ENCODE measurements at places on chromosomes 11 and 22.

GRCh38 chr11:4433856-4434255, 15.2 kb upstream of the OR52K2 start:
- DNase-seq = no peak

DNA sequence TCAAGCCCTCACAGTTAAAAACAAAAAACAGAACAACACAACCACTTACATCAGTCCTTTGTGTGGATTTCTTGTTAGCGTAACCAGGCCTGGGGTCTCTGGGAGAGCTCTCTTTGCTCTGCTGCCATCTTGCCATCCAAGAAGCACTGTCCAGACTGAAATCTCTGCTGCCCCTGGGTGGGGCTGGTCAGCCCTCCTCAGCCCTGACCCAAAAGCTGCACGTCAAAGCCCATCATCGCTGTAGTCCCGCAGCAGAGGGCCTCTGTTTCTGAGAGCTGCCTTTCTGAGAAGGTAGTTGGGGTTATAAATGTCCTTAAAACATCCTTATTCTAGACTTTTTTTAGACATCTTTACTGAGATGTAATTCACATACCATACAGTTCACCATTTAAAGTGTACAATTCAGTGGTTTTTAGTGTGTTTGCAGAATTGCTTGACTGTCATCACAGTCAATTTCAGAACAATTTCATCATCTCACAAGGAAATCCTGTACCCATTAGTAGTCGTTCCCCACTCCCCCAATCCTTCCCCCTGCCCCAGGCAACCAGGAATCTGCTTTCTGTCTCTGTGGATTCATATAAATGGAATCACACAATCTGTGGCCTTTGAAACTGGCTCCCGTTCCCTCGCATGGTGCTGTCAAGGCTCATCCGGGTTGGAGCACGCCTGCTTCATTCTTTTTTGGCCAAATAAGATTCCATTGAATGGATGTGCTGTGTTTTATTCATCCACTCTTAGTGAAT, 94.9 kb downstream of the TBC1D22A start:
- DNase-seq = no peak

DNA sequence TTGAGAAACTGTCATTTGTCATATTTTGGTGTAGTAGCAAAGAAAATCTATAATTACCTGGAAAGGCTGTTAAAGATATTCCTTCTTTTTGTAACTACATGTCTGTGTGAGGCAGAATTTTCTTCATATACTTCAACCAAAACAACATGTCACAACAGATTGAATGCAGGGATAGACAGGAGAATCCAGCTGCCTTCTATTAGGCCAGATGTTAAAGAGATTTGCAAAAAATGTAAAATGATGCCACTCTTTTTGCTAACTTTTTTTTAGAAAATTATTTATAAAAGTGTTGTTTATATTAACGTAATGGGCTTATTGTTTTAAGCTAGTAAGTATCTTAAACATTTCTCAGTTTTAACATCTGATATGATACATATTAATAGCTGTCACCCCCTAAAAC, 12.7 kb downstream of the DGKZ start:
- DNase-seq = no peak

DNA sequence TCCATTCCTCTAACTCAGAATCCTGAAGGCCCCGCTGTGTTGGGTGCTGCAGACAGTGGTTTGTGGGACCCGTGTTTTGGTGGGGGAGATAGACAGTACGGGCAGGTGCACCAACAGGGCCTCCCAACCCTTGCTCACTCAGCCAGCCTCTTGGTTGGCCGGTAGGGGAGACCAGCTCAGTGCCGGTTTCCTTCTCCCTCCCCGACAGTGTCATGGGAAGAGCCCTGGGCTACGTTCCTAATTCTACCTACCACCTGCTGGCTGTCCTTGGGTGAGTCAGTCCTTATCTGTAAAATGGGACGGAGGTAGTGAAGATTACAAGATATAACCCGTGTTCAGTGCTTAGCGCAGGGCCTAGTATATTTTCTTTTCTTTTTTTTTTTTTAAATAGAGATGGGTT, 5.9 kb downstream of the TMEM134 start:
- DNase-seq = no peak

DNA sequence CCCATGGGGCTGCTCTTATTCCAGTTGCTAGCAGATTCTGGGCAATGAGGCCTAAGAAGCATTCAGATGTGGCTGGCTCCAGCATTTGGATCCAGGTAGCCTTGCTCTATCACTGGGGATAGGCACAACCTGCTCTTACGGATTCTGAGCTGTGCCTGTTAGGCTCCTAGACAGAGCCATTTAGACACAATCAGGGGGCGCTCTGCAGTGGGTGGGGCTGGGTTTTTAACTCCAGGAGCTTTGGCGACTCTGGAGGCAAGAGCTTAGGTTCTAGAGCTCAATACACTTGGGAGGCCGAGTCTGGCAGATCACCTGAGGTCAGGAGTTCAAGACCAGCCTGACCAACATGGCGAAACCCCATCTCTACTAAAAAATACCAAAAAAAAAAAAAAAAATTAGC, 32.0 kb downstream of the KCNC1 start:
- no peak for DNase-seq

DNA sequence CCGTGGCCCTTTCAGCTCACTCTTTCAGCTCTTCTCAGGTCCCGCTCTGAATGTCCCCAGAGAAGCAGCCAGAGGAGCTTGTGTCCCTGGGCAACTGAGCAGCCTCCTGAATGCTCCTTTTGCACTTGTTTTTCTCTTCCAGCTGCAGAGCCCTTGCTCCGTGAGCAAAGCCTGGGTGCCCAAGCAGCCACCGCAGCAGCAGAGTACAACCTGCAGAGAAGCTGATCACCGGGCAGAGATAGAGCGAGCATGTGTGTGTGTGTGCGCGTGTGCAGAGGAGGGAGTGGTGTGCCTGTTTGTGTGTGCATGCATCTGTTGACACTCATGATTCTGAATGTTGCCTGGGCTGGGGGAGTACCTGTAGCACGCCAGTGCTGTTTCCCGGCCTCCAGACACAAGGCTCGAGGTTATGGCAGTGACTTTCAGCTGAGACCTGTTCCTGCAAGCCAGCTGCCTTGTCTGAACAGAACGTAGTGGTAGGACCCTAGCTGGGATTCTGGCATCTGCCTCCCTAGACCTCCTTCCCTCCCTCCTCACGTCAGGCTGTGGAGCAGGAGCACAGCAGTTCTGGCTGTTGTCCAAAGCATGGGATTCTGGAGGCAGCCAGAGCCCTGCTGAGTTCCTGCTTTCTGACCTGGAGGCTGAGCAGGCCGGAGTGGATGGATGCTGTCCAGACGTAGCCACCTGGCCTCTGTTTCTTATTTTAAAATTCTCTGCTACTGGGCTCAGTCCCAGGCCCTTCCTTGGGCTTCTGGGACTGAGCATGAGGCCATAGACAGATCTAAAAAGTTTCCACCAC, 4.5 kb upstream of the MAPK8IP1 start:
- DNase-seq = no peak

- no peak for DNase-seq
These were observed 35.4 kb upstream of the CARS1 start for GRCh38 chr11:3092603-3093141.

- DNase-seq = no peak
These were observed 43.1 kb upstream of the CCDC188 start for GRCh38 chr22:20193761-20194494.

DNA sequence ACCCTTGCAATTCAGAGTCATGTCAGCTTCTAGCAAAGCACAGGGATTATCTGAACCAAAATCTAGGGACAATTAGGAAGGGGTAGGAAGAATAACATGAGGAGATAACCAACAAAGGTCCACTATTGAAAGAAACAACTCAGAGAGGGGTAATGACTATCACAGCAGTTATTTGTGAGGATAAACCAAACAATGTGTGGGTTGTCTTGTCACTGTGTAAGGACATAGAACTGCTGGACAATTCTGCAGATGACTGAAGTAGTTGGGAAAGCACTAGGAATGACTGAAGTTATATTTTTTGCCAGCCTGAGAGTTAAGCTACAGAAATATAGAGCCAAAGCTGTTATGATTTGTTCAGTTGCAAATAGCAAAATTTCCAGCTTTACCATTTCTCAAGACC, 858.4 kb upstream of the CCDC90B start:
- no peak for DNase-seq

DNA sequence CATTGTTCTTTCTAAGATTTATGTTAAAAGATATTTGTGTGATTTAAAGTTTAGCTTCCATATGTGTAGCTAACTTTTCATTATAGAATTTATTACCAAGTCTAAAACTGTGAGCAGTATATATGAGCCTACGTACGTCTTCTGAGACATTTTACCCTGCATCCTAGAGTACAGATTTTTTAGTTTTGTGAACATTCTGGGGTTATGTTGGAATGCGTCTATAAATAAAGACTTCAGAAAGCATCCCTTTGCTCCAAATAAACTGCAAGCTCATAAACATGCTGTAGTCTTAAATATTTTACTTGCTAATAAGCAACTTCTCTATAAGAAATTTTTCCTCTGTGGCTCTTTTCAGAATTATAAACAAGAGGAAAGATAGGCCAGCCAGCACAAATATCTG, 236.5 kb downstream of the DDX10 start:
- DNase-seq = no peak

GRCh38 chr11:112706863-112707262, 254.4 kb upstream of the NCAM1 start:
- DNase-seq = no peak

DNA sequence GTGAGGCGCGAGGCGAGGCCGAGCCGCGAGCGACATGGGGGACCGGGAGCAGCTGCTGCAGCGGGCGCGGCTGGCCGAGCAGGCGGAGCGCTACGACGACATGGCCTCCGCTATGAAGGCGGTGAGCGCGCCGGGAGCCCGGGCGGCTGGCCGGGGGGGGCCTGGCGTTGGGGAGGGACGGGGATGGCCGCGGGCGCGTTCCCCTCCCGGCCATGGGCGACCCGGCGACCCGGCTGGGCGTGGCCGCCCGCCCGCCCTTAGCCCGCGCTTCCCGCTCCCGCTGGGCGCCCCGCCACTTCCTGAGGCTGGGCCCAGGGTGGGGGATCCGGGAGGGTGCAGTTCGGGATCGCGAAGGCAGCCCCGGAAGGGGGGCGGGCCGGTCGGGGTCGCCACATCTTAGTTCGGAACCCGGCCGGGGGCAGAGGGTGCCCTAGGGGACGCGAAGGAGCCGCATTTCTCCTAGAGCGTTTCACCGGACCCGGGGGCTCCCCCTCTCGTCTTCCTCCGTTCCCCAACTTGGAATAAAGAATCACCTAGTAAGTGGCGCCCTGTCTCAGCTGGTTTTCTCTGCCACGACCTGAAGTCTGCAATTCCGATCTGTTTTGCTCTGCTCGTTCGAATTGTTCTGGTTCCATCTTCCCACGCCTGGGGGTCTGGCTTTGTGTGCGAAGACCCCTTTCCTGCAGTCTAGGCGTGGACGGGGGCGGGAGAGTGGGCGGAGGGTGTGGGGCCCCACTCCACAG, 536 bp downstream of the YWHAH start:
- DNase-seq = peak; percentile 73

GRCh38 chr22:31284281-31285155, 7.8 kb downstream of the PIK3IP1 start:
- no peak for DNase-seq

GRCh38 chr22:21972293-21972779, 10.3 kb downstream of the TOP3B start:
- DNase-seq = no peak

DNA sequence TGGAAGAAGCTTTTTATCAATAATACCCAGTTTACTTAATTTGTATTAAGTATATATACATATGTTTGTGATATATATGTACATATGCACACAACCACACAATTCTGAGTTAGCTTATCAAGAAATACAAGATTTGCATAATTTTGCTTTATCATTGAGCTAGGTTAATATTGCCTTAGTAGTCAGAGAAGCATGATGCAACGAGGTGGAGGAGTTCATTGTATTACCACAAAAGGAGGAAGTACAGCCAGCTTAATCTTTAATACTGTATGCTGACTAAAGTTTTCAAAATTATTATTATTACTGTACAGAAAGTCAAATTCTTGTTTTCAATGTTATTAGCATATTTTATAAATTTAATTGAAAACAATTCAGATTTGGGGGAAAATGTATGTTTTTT, 278.4 kb upstream of the PDGFD start:
- no peak for DNase-seq

GRCh38 chr11:29452146-29452545, 564.7 kb downstream of the KCNA4 start:
- no peak for DNase-seq

DNA sequence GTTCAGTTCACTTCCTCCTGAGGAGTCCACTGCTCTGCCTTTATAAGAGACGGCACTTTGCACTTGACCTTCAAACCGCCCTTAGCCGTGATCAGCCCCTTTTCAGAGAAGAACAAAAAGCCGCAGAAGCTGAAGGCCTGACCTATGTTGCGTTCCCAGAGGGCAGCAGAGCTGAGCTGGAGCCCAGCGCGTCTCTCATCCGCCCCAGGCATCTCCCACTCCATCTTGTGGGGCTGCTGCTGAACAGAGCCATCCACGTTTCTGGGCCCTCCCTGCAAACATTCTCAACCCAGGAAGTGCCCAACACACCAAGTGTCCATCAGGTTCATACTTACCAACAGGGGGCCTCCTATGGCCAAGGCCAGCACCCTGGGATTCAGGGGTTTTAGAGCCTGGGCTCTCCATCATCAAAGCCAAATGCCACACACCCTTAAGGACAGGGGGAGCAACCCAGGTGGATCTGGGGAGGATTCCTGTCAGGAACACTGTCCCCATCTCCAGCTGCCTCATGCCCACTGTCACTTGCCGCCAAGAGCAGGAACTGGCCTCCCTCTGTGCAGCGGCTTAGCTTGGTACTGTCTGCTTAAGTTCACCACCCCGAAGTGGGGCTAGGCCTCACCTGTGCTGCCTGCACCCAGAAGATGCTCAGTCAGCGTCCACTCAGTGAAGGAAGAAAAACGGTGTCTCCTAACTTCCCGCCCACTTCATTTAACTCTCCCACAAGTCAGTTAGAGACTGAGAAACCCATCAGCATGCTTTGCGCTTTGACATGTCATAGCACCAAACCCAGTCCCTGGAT, 16.0 kb upstream of the EFCAB6 start:
- no peak for DNase-seq

All from left cardiac atrium (tissue), 4 donors.